CD4-positive, alpha-beta T cell treated with Interleukin-6 for 4 hours (primary cell): ENCODE measurements at places on chromosomes 11 and 22.

DNA sequence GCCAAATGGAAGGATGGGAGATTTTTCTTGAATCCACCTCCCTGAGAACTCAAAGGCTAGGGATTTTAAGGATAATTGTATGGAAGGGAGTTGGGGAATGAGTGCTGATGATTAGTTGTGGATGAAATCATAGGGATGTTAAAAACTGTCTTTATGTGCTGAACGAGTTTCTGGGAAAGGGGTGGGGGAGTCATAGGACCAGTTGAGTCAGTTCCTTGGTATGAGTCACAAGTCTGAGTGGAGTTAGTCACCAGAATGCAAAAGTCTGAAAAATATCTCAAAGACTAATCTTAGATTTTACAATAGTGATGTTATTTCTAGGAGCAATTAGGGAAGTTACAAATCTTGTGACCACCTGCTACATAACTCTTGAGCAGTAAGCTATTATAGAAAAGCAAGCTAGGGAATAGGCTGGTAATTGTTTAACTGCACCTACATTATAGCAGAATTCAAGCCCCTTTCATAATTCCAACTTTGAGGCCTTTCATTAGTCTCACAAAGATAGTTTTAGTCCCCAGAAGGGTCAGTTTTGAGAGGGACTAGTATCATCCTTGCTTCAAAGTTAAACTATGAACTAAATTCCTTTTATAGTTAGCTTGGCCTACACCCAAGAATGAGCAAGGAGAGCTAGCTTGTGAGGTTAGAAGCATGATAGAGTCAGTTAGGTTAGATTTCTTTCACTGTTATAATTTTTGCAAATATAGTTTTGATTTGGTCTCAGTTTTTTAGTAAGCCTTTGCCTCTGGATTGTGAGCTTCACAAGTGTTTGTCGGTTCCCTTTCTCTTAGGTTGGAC, 668.0 kb downstream of the ETS1 start:
- no peak for DNase-seq

DNA sequence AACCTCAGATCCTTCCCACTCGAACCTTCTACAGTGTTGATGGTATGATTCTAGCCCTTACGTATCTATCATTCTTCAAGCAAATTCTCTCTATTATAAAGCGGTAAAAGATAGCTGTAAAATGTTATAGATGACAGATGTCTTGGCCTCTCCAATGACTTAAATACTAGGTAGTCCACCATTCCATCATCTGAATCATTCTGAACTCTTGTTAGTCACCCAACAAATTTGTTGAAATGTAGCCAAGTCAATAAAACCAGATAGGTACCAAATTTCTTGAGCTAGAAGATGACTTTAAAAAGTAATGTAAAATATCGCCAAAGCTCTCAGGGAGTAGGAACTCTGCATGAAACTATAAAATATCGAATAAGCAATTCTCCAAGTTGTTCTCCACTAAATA, 32.6 kb upstream of the PICALM start:
- DNase-seq = no peak

GRCh38 chr11:47327949-47328348, 24.6 kb downstream of the MYBPC3 start:
- DNase-seq = no peak

DNA sequence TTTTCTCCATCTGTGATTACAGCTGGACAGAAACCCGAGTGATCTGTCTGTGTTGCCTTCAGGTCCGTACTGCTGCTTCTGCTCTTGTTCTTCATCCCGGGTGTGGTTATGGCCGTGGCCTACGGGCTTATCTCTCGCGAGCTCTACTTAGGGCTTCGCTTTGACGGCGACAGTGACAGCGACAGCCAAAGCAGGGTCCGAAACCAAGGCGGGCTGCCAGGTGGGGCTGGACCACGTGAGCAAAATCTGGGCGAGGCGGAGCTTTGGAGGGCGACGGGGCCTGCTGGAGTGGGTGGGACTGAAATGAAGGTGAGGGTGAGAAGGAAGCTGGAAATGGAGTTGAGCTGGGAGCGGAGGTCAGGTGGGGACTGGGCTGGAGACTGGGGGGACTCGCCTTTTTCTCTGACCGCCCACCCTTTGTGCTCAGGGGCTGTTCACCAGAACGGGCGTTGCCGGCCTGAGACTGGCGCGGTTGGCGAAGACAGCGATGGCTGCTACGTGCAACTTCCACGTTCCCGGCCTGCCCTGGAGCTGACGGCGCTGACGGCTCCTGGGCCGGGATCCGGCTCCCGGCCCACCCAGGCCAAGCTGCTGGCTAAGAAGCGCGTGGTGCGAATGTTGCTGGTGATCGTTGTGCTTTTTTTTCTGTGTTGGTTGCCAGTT, 11.1 kb downstream of the CCKBR start:
- DNase-seq = no peak

GRCh38 chr22:19065298-19065859, 56.8 kb downstream of the DGCR2 start:
- DNase-seq = no peak

DNA sequence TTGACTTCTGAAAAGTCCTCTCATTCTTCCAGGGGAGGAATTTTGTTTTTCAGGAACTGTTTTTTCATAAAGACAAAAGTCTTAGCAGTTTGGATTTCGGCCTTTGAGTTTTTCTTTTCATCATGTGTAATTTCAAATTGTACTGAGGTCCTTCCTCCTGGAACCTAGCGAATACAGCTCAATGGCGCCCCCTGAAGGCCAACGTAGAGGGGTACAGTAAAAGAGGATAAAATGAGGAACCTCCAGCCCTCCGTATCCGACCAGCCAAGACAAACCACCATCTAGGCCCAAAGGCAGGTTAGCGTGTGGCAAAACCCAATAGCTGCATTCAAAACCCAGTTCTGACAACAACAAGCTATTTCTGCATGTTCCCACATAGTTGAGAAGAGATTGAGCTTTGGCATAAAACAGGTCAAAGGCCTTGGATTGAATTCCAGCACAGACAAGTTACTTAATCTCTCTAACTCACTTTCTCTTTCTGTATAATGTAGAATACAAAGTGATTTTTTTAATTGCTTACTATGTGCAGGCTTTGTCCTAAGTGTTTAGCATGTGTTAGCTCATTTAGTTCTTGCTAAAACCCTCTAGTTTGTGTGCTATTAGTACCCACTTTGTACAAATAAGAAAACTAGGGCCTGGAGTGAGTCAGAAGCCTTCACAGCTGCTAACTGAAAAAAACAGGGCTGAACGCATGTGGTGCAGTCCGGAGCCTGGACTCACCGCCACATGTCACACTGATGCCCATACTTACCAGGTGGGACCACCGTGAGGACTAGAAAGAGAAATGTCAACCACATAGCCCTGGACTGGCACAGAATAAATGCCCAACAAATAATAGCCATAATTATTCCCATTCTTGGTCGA, 43.2 kb upstream of the ETS1 start:
- DNase-seq = peak; percentile 96

GRCh38 chr22:49599039-49599438, 228.6 kb downstream of the BRD1 start:
- no peak for DNase-seq

DNA sequence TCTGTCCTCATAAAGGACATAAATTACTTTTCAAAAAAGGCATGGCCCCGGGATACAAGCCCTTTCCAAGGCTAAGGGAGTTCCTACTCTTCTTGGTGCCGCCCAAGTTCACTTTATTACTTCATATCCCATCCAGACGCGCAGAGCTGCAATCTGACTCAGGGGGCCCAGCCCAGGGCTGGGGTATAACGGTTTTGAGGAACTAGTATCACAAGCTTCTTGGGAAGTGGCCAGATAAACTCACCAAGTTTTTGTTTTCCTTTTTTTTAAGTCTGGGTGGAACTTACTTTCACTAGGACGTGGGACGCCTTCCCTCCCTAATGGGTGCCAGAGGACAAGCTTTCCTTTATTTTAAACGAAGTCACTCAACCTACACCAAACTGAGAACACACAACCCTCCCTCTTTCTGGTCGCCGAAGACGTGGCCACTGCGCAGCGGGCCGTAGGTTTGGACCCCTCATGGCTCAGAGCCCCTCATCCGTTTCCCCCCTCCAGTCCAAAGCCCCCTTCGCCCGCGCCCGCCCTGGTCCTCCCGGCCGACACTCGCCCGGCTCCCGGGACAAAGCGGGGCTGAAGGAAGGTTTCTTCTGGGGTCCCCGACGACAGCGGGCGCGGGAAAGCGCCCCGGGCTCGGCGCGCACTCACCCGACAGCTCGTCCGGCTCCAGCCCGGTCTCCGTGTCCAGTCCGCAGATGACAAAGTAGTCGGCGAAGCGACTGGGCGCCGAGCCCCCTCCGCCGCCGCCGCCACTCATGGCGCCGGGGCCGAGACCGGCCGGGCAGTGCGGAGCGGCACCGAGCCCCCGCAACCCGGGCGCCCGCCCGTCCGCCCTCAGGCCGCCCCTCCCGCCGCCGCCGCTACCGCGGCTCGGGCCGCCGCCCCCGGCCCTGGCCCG, 587 bp downstream of the DENND5A start:
- peak; percentile 42 for DNase-seq

- no peak for DNase-seq
Measured at GRCh38 chr11:62030071-62030684, 62.7 kb upstream of the FTH1 start.

DNA sequence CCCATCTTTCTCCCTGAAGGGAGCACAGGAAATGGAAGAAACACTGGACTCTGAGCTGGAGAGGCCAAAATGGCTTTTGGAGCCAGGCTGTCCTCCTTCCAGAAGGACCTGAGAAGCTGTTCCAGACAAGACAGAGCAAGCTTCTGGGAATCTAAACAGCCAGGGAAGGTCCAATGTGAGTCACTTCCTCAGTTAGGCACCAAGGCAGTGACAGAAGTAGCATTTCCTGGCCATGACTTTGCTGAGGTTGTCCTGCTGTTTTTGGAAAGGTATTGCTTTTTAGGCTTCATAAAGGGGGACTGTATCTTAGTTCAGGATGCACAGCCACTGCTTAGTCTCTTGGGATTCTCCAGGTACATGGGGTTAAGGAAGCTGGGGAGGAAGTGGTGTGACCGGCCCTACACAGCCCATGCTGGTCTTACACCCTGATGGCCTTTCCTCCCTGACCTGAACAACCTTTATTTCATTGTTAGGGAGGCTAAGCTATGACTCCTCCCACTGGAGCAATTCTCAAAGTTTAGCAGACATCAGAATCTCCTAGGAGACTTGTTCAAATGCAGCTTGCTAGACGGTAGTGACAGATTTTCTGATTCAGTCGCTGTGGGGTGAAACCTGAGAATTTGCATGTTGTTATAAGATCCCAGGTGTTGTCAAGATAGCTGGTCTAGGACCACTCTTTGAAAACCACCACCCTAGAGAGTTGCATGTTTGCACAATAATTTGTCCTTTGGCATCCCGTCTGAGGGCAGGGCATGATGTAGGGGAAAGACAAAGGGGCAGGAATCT, 6.8 kb upstream of the INSC start:
- DNase-seq = no peak

DNA sequence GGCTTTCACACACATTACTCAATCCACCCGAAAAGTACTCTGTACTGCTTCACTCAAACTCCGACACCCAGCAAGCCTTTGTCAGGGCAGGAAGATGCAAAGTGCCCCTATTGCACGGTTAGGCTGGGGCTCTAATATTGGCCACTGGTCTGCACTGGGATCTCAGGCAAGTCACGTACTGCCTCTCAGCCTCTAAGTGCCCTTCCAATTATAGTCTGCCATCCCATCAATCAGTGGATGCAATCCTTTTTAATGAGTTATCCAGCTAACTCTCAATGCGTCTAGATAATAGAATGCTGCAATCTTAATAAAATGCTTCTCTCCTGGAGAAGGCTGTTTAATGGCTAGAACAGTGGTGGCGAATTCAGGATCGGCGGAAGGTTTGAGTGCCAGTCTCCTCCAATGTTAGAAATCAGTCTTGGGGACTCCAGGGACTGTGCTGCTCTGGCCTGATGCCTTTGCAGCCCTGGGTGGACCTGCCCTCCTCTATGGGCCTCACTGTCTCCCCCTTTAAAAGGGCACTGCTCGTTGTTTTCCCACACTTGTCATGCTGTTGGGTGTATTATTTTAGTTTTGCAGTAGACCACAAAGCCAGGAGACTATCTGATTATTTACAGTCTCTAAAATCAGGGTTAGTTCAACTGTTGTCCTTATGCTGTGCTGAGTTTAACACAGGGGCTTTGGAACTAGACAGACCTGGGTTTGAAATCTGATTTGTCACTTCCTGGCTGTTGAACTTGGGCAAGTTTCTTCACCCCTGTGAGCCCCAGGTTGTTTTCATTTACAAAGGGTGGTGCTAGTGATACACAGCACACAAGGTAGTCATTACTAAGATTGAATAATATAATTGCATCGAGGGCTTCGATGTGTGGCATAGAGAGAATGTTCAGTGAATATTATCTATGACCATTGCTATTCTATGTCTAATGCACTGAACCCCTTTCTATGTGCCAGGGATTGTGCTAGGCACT, 36.7 kb downstream of the CLMP start:
- DNase-seq = no peak

DNA sequence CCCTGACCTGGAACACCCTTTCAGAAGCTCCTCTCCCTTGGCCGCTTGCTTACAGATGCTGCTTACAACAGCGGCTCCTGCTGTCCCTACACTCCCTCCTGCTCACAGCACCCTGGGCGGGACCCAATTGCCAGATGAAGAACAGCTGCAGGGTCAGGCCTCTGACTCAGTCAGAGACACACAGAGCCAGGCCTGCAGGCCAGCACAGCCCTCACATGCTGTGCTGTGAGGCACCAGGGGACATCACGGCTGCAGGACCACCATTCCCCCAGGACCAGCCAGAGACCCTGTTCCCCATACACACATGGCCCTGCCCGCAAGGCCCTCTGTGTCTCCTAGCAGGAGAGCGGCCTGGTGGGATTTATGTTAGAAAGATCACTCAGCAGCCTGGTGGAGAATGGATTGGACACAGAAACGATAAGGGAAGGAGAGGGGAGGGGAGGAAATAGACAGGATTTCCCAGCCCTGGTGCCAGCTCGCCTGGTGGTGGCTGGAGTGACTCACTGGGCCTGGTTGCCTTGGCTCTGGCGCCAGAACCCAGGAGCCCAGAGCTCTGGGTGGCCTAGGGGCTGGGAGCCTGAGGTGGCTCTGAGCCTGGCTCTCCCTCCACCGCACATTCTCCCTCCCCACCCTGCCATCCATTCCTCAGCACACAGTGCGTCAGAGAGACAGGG, 6.7 kb downstream of the CAPN5 start:
- DNase-seq = no peak

- DNase-seq = no peak
Measured at GRCh38 chr11:120815319-120816100, 208.4 kb upstream of the TBCEL start.
